ENCODE measurements at places on chromosomes 16 and 17. TPM values are rescaled to one million over a fixed set of nuclear protein-coding genes. Genes with fewer than 3 reads are reported as not detected.

DNA sequence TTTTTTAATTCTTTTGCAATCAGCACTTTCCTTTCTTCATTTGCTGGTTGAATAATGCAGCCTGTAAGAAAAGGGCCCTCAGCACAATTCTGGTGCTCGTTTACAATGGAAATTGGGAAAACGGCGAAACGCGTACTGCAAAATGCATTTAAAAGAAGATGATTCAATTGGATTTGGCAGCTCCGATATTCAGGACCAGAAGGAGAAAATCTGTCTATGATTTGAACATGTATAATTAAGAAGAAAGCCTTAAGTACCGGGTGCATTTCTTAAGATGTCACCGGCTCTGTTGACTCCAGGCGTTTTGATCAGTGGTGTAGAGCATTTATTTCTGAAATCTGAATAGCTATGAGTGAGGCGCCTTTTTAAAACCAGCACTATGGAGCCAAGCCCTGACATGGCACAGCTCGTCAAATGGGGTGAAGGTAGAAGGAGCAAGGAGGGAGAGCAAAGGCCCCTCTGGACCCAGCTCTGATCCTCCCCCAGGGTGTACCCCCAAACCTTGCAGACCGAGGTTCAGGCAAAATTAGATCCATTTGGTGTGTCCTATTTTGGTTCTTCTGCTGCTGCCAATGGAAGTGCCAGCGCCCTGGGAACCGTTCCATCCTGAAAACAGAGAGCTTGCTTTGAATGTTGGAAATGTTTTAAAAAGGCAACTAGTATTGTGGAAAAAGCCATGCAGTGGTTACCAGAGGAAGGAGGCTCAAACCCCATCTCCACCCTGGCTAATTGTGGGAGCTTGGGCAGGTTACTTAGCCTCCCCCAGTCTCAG lies 161.4 kb upstream of the RPL38 start:
- DNase-seq, result no peak

DNA sequence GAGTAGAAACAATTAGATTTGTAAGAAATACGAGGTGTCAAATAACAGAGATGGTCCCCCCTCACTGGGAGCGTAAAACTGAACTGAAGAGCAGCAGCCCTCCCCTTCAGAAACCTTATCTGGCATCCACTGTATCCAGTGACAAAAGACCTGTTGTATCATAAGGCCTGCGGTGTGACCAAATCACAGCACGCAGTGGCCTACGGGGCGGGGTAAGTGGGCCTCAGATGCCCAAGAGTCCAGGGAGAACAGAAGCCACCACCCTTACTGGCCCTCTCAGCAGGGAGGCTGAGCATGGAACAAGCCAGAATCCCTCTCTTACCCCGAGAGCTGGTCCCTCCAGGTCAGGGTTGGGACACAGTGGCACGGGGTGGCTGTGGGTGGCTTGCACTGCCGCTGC lies 5.5 kb downstream of the JMJD6 start:
- no peak for DNase-seq

AGRP gene
- not detected for total RNA-seq

- DNase-seq, result peak; percentile 27
These were observed 53.4 kb downstream of the MFSD11 start for GRCh38 chr17:76791053-76791980.

GPATCH8 gene
- total RNA-seq, result 18.0 TPM

DNA sequence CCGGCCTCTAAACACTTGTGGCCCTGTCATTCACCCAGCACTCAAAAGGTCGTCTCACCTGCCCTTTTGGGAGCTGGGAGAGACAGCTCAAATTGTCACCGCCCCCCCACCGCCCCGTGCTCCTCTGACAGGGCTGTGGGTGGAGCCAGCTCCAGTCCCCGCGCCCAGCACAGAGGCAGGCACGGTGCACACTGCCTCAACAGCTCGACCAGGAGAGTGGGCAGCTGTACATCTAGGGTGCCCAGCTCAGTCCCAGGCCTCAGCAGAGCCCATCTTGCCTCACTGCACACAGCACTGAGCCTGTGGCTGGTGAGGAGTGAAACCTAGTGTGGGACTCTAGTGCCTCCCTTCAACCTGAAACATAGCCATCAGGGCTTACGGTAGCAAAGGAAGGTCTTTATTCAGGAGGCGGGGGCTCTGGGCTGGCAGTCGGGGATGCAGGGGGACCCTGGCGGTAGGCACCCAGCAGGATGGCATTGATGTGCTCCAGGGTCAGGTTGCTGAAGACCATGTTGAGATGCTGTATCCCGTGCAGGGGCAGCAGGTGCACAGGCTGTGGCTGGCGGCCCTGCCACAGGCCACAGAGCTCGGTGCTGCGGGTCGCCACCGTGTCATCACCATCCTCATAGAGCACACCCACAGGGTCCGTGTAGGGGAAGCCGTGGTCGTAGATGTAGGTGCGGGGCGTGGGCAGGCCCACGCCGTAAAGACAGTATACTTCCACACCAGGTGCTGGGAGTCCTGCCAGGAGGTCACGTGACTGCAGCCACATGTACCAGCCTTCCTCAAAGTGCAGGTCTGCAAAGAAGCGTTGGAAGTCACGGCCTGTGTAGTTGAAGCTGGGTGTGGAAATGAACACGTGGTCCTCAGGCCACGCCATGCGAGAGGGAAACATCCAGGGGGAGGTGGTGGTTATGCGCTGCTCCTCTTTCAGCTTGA lies 3.1 kb upstream of the PSMB10 start:
- DNase-seq, result peak; percentile 80

TEKT3 gene
- not detected for total RNA-seq

GRCh38 chr16:87086575-87086974 lies 230.6 kb downstream of the C16orf95 start:
- no peak for DNase-seq

DVL2 gene
- total RNA-seq, result 16.9 TPM

TEX14 gene
- not detected for total RNA-seq

TEKT5 gene
- total RNA-seq, result 22.8 TPM

SDR42E2 gene
- total RNA-seq, result not detected

DNA sequence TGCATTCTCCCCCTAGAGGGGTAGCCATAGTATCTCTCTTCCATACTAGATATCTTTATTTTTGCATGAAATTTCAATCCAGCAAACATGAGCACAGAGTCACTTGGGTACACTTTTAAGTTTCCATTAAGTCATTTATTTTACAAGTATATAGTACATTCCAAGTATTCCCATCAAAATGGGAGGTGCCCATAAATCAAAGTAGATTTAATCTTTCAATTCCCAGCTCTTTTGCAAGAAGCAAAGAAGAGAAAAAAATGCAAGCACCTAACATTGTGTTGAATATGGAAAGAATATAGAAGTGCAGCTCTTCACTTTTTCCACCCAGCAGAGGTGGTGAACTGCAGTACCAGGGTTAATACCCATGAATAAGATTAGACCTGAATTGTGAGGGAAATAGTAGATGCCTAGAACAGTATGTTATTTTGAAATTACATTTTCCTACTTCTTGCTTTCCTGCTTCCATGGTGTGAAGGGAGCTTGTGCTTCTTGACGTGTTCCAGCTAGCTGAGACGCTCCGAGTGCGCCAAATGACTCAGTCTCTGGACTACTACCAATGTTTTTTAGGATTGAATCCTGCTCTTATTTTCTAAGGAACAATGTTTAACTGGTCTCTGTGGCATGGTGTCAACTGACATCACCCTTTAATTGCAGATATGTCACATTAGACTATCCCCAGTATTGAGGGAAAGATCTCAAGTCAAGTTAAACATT lies 151.1 kb upstream of the MAF start:
- DNase-seq, result no peak

Data from stomach (tissue), 19 donors.